Osteoblast (primary cell): ENCODE measurements at places on chromosomes 3 and 15. TPM values are rescaled to one million over a fixed set of nuclear protein-coding genes. Genes with fewer than 3 reads are reported as not detected.

The RSRC1 gene
- total RNA-seq: 69.8 and 73.1 TPM in 2 replicates

GRCh38 chr3:10855871-10856662, 40.0 kb downstream of the SLC6A11 start:
- no peak for DNase-seq
- no peak overlapping the region for H3K4me3 ChIP-seq
- no peaks in the 10 kb centered on the region for H3K4me1 ChIP-seq
- H3K36me3 ChIP-seq: no peaks in the 10 kb centered on the region

DNA sequence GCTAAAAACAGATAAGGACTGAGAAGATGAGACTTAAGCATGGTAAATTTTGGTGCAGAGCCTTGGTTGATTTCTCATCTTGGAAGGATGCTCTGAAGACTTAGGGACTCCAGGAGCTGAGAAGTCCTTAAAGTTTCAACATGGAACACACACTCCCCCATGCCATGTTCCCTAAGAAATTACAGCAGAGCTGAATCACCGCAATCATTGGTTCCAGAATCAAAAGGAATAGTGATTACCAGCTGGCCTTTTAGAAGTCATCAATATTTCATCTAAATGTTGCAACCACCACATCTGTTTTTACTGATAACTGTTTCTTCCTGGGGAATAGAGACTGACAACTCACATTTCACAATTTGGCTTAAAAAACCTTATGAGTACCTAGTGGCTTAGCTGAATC, 229.3 kb downstream of the MINAR1 start:
- H3K36me3 ChIP-seq: no peaks in the 10 kb centered on the region
- H3K27me3 ChIP-seq: no peaks in the 10 kb centered on the region
- H3K4me3 ChIP-seq: no peak overlapping the region
- H3K27ac ChIP-seq: no peak overlapping the region

GRCh38 chr15:80785335-80785734, 6.2 kb downstream of the CEMIP start:
- H3K27ac ChIP-seq: no peak overlapping the region
- no peaks in the 10 kb centered on the region for H3K27me3 ChIP-seq
- H3K4me1 ChIP-seq: peaks cover 58% of the 10 kb centered on the region
- no peak overlapping the region for H3K4me3 ChIP-seq
- peak; percentile 90 for DNase-seq

The HCLS1 gene
- total RNA-seq: 2.9 and 4.1 TPM in 2 replicates

DNA sequence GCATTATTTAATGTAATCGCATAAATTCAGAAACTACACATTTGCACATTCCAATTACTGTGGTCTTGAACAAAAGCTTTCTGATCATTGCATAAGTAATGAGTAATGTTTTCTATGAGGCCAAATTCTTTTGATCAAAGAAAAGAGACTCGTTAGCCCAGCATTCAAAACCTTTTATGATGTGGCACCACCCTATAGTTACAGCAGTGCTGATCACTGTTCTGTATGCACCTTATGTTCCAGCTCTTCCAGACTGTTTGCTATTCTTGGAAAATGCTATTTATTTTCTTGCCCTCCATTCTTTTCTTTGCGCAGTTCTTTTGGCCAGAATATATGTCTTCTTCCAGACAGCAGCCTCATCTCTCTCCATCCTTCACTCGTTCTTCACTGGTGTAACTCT, 42.3 kb downstream of the MAP3K13 start:
- H3K4me3 ChIP-seq: no peak overlapping the region
- no peaks in the 10 kb centered on the region for H3K27me3 ChIP-seq
- no peak overlapping the region for H3K27ac ChIP-seq
- DNase-seq: no peak
- H3K4me1 ChIP-seq: peaks cover 2% of the 10 kb centered on the region

- H3K36me3 ChIP-seq: no peaks in the 10 kb centered on the region
- no peak overlapping the region for H3K27ac ChIP-seq
- DNase-seq: no peak
- H3K27me3 ChIP-seq: no peaks in the 10 kb centered on the region
Observed at GRCh38 chr15:70320482-70320881, 222.8 kb upstream of the TLE3 start.

The FAM81A gene
- 0.29 and 0.72 TPM in 2 replicates for total RNA-seq

GRCh38 chr3:107904536-107905066, 186.2 kb downstream of the CD47 start:
- no peak for DNase-seq
- no peak overlapping the region for H3K27ac ChIP-seq
- H3K36me3 ChIP-seq: no peaks in the 10 kb centered on the region
- peaks cover 27% of the 10 kb centered on the region for H3K27me3 ChIP-seq
- H3K4me1 ChIP-seq: peaks cover 4% of the 10 kb centered on the region

The ZXDC gene
- 26.8 and 27.1 TPM in 2 replicates for total RNA-seq

The PSTPIP1 gene
- total RNA-seq: not detected in 2 replicates

DNA sequence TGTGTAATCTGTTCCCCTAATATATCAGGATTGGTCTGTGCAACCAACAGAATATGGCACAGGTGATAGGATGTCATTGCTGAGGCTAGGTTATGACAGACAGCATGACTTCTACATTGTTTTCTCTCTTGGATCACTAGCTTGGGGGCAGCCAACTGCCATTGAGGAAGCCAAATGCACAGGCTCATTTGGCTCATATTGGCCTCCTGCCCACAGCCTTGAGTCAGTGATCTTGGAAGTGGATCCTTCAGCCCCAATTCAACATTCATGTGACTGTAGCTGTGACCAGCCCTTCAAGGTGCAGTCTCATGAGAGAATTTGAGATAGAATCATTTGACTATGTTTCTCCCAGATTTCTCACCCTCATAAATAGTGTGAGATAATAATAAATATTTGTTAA, 675.6 kb downstream of the GRM7 start:
- no peak for DNase-seq
- no peaks in the 10 kb centered on the region for H3K4me1 ChIP-seq
- H3K4me3 ChIP-seq: no peak overlapping the region

DNA sequence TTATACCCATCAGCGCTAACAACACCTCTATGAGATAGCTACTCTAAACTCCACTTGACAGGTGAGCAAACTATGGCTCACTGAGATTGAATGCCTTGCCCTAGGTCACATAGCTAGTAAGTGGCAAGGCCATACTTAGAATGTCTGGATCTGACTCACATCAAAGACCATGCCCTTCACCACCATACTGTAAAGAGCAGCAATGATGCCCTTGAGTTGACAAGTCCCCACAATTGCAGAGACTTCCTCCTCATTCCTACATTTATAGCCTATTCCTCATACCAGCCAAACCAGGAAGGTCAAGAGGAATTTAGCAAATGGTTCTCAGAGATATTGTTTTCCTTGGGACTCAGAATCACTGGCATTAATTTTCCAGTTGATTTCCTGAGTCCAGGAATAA, 157.8 kb upstream of the SNTN start:
- H3K4me3 ChIP-seq: no peak overlapping the region
- H3K4me1 ChIP-seq: no peaks in the 10 kb centered on the region
